ENCODE measurements at places on chromosomes 7 and 10.

- peak; percentile 98 for DNase-seq
These were observed 96.5 kb downstream of the NRP1 start for GRCh38 chr10:33237736-33238624.

DNA sequence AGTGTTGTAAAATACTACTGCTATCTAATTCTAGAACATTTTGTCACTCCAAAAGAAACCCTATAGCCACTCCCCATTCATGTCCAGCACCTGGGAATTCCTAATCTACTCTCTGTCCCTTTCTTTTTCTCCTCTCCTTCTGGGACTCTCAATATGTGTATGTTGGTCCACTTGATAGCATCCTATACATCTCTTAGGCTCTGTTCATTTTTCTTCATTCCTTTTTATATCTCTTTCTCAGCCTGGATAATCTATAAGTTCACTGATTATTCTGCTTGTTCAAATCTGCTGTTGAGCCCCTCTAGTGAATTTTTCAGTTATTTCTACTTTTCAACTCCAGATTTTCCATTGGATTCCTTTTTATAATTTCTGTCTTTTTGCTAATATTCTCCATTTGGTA lies 108.6 kb downstream of the CCDC3 start:
- DNase-seq = no peak

- DNase-seq = no peak
These were observed 12.9 kb downstream of the PON2 start for GRCh38 chr7:95421847-95422444.

- DNase-seq = no peak
These were observed 139.8 kb upstream of the TNS3 start for GRCh38 chr7:47721670-47722069.

DNA sequence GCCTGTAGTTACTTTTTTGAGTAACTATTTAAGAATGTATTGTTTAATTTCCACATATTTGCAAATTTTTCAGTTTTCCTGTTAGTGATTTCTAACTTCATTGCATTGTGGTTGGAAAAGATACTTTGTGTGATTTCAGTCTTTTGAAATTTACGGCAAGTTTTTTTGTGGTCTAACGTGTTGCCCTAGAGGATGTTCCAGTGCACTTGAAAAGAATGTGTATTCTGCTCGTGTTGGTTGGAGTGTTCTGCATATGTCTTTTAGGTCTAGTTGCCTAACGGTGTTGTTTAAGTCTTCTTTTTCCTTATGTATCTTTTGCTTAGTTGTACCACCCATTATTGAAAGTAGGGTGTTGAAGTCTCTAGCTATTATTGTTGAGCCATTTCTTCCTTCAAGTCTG lies 59.7 kb downstream of the LCOR start:
- no peak for DNase-seq

GRCh38 chr10:3758491-3758970 lies 26.5 kb downstream of the KLF6 start:
- DNase-seq = no peak

GRCh38 chr7:144830024-144830785 lies 5.6 kb downstream of the TPK1 start:
- peak; percentile 53 for DNase-seq

DNA sequence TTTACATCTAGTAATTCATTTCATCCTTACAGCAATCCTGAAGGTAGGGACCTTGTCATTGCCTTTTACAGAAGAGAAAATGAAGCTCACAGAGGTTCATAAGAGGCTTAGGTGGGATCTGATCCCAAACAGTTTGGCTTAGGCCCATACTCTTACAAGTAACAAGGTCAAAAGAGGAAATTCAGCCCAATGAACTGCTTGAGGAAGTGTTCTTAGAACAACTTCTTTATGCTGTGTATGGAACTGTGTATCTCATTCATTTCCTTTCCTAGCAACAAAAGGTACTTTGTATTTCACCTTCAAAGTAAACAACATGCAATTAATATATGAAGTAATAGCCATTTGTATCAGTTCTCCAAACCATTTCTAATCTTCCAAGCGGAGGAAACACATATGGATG lies 79.3 kb downstream of the AVL9 start:
- DNase-seq = no peak

DNA sequence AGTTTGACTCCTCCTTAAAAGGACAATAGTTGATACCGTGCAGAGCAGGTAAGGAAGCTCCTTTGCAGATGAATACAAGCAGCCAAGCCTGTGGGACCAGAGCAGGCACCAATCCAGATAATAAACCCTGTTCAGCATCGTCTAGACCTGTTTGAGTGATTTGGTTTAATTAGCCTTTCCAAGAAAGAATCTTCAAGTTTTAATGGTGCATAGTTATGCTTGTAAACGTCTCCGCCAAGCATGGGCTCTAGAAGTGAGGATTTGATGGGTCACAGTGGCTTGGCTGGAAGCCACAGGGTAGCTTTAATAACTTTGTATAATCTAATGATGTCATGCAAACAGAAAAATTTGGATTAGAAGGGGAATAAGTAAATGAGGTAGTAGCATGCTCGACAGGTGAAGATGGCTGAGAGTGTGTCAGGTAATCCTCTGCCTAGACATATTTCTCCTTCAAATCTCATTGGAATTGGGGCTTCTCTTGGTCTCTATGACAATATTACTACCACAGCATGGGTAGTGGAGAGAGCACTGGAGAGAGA lies 188.4 kb downstream of the DYNC1I1 start:
- DNase-seq = no peak

DNA sequence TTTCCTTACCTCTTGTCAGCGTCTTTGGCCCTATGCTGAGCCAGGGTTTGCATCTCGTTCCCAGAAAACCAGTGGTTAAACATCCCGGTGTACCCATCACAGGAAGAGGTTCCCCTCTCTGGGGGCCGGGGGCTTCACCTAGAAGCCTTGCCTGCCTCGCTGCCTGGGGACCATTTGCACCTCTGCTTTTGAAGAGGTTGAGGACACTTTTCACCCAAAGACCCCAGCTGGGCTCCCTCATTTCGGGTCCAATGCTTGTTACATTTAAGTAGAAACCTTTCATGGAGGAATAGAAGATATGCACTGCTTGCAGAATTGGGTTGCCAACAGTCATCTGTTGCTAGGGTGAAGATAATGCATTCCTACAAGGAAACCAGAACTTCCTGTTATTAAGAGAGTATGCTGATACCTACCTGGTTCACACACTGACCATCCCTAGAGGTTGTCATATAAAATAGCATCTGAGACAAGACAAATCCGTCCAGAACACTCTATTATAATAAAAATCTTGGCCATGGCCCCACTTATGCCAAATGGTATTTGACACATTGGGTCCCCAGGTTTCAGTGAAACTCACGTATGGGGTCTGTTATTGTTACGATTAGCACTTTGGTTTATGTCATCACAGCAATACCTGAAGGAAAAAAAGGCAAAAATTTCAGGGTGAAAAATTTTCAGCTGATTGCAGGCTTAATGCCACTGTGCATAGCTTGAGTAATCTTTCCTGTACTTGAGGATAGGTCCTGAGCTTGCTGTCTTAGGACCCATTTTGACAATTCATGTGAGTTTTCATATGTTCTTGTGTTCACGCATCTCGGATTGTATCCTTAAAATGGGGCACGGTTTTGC lies 917 bp downstream of the ZNF365 start:
- DNase-seq = no peak

GRCh38 chr10:94413361-94413760 lies 11.0 kb downstream of the TBC1D12 start:
- no peak for DNase-seq

DNA sequence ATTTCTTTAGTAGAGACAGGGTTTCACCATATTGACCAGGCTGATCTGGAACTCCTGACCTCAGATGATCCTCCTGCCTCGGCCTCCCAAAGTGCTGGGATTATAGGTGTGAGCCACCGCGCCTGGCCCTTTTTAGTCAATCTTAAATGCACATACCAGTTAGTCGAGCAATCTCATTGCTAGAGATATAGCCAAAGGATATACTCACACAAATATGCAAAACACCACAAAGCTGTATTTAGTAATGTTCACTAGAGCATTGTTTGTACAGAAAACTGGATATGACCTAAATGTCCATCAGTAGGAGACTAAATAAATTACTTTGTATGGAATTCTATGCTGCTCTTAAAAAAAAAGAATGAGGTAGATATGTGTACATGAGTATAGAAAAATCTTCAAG lies 24.5 kb upstream of the IL6 start:
- DNase-seq = no peak

DNA sequence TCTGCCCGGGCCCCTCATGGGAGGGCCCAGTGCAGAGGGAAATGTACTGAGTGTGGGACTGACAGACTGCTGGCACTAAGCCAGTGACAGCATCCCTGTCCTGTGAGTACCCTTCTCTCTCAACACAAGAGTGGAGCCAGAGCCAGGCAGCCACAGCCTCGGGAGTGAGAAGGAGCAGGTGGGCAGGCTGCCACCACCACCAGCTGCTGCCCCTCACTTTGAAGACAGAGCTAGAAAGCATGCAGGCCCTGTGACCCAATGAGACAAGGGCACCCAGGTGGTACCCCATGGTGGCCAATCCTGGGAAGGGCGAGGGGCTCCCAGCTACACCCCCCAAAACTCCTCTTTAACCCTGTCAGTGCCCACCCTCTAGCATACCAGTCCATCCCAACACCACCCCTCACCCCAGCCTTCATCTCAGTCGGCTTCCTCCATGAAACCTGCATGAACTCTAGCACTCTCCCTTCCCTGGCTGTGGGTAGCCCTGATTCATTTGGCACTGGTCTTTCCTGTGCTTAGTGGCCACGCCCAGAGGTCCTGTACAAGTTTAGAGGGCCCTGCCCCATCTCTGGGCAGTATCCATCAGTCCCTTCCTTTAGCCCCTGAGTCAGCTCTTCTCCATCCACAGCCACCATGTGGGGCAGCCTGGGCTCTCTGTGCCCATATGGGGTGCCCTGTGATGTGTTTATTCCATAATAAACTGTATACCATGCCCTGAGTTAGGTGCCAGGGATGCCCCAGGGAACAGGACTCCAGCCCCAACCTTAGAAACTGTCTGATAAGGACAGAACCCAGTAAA lies 207.0 kb upstream of the ZMIZ1 start:
- no peak for DNase-seq

DNA sequence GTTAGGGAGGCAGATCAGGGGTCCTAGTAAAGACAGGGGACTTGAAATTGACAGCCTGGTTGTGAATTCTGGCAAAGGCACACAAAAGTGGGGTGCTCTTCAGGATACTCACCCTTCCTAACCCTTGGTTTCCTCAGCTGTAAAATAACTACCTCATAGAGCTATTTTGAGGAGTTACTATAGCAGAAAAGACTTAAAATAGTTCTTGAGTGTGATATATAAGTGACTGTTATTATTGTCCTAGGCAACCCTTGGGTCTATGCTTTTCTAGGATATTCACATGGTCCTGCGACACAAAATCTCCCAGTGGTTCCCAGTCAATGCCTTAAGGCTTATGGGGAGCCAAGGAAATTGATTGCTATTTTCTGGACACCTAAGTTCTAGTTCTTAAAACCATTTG lies 98.1 kb upstream of the NAMPT start:
- DNase-seq = no peak

DNA sequence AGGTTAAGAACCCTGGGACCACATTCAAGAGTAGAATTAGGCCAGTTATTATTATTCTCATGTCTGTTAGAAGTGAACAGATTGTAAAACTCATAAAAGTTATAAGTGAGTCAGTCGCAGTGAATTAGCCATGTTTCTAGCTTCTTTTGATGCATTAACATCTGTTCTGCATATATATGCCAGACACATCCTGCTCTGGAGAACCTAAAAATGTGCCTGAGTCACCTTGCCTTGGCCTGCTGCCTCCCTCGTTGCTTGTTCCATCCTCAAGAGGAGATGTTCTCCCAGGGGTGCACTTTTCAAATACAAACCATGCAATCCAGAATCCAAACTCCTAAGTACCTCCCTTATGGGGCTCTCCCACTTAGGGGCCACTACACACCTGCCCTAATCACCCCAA lies 14.8 kb downstream of the TSPAN12 start:
- no peak for DNase-seq

- peak; percentile 100 for DNase-seq
These were observed at the start of gene BBIP1 for GRCh38 chr10:110918643-110919348. BBIP1 (minus strand) TSS chr10:110919180; CDS start chr10:110918157, 1,023 bp downstream.

DNA sequence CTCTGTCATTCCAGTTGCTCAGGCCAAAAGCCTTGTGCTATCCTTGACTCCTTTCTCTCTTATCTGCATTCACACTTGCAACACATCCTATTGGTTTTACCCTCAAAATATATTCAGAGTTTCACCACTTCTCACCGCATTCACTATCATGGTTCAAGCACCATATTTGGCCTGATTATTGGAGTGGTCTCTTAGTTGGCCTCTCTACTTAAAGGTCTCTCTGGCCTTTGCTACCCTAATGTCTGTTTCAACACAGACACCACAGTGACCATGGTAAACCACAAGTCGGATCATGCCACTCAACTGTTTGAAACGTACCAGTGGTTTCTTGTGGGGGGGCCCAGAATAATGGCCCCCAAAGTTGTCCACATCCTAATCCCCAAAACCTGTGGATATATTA lies 15.2 kb upstream of the PDZD8 start:
- DNase-seq = no peak

DNA sequence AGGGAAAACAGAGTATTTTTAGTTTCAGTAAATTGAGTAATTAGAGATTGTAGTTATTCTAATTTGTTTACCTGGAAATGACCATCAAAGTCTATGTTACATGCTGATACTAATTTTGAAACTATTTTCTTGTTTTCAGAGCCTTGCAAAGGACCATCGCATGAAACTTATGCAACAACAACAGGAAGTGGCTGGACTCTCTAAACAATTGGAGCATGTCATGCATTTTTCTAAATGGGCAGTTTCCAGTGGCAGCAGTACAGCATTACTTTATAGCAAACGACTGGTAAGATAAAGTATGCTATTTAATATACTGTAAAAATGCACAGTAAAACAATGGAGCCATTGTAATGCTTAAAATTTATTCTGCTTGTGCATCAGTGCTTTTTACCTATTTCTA lies 78.5 kb downstream of the TRIM24 start:
- no peak for DNase-seq

DNA sequence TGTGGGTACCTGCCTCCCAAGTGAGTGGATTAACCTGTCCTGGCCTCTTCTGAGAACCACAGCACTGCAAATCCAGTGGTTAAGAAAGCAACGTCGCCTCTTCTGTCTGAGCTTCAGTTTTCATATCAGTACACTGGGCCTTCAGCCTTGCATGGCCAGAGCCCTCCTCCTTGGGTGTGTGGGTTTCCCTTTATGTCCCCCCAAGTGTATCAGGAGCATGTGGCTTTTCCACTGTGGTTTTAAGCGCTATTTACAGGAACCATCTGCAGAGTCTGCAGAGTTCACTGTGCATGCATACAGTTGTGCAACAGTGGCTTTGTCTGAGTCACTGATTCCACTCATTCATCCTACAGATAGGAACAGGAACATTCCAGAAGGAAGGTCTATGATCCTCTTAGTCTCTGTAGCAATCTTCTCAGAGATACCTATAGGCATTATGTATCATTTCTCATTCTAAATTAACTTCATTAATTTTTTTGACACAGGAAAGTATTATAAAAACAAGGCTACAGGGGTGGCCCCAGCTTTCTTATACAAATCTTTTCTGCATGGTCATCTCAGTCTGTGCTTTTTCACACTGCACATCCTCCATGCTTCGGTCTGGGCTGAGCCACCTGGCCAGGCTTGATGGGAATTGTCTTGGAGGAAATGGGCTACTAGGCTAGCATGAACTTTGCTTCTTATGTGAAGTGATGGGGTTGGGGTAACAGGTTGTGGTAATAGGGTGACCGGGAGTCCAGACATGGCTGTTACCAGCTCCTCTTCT lies 17.1 kb downstream of the MBL2 start:
- no peak for DNase-seq

Data from ACHN (cell line).